ENCODE measurements at places on chromosomes 12 and 14. TPM values are rescaled to one million over a fixed set of nuclear protein-coding genes. Genes with fewer than 3 reads are reported as not detected.

The GPR84 gene
- total RNA-seq, result 0.27 TPM

The FGF23 gene
- not detected for total RNA-seq

DNA sequence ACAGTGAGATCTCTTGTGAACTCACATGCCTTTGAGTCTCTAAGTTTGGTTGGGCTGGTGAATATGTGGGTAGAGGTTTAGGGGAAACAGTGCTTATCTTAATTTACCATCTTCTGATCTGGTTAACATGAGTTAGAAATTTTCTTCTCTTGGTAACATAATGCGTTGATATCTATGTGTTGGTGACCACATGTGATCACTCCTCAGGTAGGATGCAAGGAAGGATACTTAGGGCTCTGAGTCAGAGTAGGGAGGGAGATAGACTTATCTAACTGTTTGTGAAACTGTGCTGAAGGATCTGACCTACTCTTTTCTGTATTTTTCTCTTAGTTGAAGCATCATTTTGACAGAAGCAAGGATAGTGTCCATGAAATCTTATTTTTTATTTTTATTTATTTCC, 23.1 kb downstream of the FAM234B start:
- no peak for DNase-seq

DNA sequence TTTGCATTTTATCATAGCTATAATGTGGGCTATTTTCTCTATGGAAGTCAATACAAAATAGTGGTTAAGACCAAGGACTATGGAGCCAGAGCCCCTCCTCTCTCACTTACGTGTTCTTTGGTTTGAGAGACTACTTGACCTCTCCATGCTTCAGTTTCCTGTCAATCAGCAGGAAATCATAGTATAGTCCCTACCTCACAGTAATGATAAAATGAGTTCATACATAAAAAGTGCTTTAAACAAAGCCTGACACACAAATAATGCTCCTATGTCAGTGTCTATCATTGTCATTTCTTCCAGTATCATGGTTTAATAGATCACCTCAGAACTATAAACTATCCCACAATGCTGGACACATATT, 90.4 kb downstream of the MED13L start:
- DNase-seq, result no peak
